ENCODE measurements at places on chromosomes 6 and 20. TPM values are rescaled to one million over a fixed set of nuclear protein-coding genes. Genes with fewer than 3 reads are reported as not detected.

DNA sequence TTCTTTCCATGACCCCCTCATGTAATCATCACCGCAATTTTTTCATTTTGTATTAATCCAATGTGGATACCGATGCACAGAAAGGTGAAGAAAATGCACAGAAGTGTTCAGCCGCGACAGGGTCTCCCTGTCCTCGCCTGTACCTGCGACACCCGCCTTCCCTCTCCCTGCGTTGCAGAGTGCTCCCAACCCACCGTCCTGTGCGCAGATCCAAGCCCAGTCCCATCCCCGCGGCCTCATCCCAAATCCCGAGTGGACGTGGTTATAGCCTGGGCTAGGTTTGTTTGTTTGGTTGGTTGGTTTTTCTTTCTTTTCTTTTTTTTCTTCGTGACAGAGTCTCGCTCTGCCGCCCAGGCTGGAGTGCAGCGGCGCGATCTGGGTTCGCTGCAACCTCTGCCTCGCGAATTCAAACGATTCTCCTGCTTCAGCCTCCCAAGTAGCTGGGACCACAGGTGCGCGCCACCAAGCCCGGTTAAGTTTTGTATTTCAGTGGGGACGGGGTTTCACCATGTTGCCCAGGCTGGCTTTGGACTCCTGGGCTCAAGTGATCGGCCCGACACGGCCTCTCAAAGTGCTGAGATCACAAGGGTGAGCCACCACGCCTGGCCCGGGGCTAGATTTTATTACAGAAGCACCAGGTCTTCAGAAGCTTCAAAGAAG lies 536 bp upstream of the RAET1G start:
- H3K4me3 ChIP-seq = peak overlapping the region; percentile 20
- peaks cover 6% of the 10 kb centered on the region for H3K4me1 ChIP-seq
- DNase-seq = peak; percentile 14
- H3K36me3 ChIP-seq = no peaks in the 10 kb centered on the region

DNA sequence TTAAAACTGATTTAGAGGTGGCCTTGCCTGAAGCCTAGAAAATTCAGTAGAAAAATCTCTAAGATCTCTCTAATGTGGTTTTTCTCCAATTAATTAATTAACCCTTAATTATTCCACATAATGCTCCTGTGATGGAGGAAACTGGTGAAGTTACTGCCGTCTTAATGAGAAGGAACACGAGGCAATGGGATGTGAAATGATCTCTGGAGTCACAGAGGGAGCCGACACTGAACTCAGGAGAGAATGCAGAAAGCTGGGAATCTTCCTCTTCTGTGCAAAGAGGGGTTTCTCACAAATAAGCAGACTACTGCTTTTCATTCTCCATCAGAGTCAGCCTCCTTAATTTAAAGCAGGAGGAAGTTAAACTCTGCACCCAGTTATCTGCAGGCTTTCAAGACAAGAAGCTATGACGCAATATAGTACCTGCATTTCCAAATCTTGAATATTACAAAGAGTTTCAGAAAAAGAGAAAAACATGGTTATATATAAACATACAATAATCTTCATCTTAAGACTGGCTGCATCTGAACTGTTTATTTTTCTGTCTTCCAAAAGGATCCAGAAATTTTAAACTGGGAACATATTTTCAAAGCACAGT lies 18.1 kb upstream of the SNRPB2 start:
- DNase-seq = no peak
- no peaks in the 10 kb centered on the region for H3K4me1 ChIP-seq
- no peaks in the 10 kb centered on the region for H3K27me3 ChIP-seq
- no peak overlapping the region for H3K4me3 ChIP-seq
- no peak overlapping the region for H3K27ac ChIP-seq
- H3K36me3 ChIP-seq = no peaks in the 10 kb centered on the region

DNA sequence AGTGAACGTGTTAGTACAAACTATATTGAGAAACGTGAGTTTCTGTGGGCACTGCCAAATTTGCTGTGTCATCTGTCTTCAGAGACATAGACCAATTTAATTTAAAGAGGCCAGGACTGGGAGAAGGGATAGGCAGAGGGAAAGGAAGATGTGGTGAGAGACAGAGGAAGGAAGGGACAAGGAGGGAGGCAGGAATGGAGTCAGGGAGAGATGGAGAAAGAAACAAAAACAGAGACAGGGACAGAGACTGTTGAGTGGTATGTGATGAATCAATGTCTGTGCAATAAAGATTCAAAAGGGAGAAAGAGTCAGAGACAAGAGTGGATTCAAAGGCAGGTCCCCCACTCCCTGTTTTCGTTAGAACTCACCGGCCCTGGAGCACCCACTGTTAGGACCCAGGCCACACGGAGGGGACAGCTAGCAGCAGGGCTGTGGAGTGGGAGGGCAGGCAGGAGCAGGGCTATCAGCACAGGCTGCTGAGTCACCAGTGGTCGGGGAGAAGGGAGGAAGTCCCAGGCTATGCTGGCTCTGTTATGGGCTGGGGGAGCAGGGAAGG lies 51.6 kb upstream of the CHD6 start:
- no peak overlapping the region for H3K4me3 ChIP-seq
- no peak for DNase-seq
- no peaks in the 10 kb centered on the region for H3K4me1 ChIP-seq
- H3K27me3 ChIP-seq = no peaks in the 10 kb centered on the region
- no peak overlapping the region for H3K27ac ChIP-seq

The NRN1 gene
- polyA plus RNA-seq = not detected

The CITED2 gene
- polyA plus RNA-seq = 97.6 TPM

- H3K27ac ChIP-seq = no peak overlapping the region
- no peaks in the 10 kb centered on the region for H3K36me3 ChIP-seq
- peak; percentile 11 for DNase-seq
- no peak overlapping the region for H3K4me3 ChIP-seq
- peaks cover 13% of the 10 kb centered on the region for H3K4me1 ChIP-seq
- no peaks in the 10 kb centered on the region for H3K27me3 ChIP-seq
These were observed 768.4 kb downstream of the TFAP2A start for GRCh38 chr6:9646342-9647070.

The SIM1 gene
- not detected for polyA plus RNA-seq

GRCh38 chr20:51457533-51457932 lies 85.0 kb downstream of the NFATC2 start:
- H3K27me3 ChIP-seq = no peaks in the 10 kb centered on the region
- H3K27ac ChIP-seq = peak overlapping the region; percentile 27
- DNase-seq = no peak
- peaks cover 10% of the 10 kb centered on the region for H3K4me1 ChIP-seq
- H3K4me3 ChIP-seq = no peak overlapping the region

- no peak for DNase-seq
- no peaks in the 10 kb centered on the region for H3K27me3 ChIP-seq
- no peaks in the 10 kb centered on the region for H3K4me1 ChIP-seq
These were observed 39.8 kb upstream of the SLC24A3 start for GRCh38 chr20:19172637-19173036.

DNA sequence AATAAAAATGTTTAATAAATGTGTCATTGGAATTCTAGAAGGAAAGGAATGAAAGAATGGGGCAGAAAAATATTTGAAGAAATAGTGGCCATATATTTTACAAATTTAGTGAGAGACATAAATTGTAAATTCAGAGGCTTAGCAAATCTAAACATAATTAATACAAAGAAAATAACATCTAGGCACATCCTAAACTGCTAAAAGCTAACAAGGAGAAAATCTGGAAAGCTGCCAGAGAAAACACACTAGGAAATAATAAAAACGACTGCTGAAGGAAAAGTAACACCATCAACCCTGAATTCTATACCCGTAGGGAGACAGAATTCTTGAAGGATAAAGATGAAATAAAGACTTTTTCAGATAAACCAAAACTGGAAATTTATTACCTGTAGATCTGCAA lies 23.8 kb downstream of the CYB5R4 start:
- H3K27ac ChIP-seq = no peak overlapping the region
- H3K27me3 ChIP-seq = no peaks in the 10 kb centered on the region
- no peak overlapping the region for H3K4me3 ChIP-seq
- H3K36me3 ChIP-seq = no peaks in the 10 kb centered on the region
- no peaks in the 10 kb centered on the region for H3K4me1 ChIP-seq

DNA sequence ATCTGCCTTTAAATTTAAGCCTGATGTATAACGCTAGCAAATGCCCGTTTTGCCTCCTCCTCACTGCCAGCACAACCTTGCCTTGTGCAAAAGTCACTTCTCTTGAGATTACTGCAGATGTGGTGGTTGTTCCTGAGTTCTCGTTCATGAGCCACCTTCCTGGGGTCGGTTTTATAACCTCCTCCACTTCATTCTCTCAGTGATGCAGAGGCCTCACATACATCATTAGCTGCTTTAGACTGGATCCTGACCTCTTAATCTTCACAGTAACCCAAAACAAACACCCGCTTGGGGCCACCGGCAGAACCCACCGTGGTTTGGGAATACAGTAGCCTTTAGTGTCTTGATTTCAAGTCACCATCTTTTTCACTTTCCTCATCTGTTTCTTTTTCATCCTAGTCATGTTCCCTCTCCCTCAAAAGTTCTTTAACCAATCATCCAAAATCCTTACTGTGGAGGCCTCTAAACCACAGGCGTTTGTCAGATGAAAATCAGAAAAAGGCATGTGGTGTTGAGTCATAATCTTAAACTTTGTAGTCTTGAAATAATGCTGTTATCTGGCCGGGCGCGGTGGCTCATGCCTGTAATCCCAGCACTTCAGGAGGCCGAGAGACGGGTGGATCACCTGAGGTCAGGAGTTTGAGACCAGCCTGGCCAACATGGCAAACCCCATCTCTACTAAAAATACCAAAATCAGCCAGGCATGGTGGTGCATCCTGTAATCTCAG lies 430.3 kb upstream of the SOX4 start:
- no peak for DNase-seq
- no peaks in the 10 kb centered on the region for H3K4me1 ChIP-seq
- H3K4me3 ChIP-seq = no peak overlapping the region
- H3K36me3 ChIP-seq = no peaks in the 10 kb centered on the region
- H3K27me3 ChIP-seq = no peaks in the 10 kb centered on the region

All from hepatocyte (in vitro differentiated cells).